CD4-positive, alpha-beta T cell treated with Interleukin-4 for 1 hour (primary cell): ENCODE measurements at places on chromosomes 2 and 18.

DNA sequence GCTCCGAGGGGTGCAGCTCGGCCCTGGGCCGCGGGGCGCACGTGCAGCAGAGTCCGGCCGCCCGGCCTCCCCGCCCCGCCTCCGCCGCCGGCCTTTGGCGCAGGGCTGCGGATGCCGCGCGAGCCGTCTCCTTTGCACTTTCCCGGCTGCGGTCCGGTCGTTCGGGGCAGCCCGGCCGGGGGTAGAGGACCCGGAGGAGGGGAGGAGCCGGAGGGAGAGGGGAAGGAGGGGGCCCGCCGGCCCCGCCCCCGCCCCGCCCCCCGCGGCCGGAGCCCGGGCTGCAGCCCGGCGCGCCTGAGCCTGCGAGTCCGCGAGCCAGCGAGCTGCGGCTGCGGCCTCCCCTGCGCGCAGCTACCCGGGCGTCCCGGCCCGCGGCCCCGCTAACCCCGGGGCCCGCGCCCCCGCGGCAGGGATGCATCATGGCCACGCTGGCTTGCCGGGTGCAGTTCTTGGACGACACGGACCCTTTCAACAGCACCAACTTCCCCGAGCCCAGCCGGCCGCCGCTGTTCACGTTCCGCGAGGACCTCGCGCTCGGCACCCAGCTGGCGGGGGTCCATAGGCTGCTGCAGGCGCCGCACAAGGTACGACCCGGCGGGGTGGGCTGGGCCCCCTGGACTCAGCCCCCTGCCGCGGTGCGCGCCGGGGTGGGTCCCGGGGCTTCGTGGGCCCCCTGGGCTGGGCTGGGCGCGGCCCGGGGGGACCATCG is at the start of gene FHOD3:
Gene FHOD3, plus strand, starts transcription at position 297 of the 709 bp plus-strand sequence. Its CDS starts 123 bp downstream, at position 420.
- DNase-seq: no peak

- DNase-seq: no peak
Measured at GRCh38 chr2:190627448-190628412, 21.2 kb upstream of the NAB1 start.

GRCh38 chr2:235811446-235812184 is 317.8 kb downstream of the AGAP1 start:
- no peak for DNase-seq

DNA sequence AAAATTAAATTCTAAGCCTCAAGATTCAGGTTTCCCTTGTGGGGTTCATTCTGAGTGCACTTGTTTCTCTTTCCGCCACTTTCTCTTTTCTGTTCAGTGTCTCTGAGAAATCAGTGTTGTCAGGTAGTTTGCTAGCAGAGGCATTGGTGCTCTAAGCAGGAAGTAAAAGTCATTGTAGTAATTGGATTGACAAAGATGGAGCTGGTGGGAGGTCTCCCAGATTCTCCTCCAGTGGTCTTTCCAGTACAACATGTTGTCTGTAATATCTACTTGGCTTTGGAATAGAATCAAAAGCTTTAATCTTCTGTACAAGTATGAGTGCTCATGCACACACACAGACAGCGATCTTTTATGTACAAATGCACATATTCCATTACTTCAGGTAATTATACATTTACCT is 135.6 kb downstream of the KLHL14 start:
- no peak for DNase-seq

DNA sequence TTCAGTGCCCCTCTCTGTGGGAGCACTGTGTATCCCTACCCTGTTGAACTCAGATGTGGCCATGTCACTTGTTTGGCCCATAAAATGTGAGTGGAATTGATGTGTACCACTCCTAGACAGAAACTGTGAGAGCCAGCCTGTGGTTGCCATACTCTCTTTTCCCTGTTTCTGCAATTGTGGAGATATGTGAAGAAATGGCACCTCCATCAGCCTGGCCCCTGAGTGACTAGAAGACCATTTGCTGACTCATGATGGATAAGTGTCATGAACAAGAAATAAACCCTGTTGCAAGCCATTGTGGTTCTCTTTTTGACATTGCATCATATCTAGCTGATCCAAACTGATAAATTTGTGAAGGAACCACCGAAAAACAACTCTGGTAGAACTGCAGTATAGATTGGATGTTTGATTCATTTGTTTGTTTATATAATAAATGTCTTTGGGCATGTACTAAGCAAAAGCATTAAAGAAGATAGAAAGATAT is 214.5 kb upstream of the FBXO11 start:
- DNase-seq: peak; percentile 24

DNA sequence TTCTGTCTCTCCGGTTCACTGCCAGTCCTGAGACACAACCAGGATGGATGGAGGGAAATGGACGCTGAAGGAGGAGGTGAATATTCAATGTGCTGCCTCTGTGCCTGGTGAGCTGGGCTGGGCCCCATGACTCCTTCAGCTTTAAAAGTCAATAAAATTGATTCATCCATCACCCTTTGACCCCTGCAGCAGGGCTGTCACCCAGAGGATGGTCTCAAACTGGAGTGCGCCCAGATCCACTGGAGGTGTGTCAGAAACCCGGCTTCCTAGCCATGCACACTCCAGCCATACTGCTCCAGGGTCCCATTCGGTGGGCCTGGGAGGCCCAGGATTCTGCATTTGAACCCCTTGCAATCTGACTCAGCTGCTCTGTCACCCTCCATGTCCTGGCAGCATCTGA is 94.1 kb upstream of the BOD1L2 start:
- DNase-seq: no peak

DNA sequence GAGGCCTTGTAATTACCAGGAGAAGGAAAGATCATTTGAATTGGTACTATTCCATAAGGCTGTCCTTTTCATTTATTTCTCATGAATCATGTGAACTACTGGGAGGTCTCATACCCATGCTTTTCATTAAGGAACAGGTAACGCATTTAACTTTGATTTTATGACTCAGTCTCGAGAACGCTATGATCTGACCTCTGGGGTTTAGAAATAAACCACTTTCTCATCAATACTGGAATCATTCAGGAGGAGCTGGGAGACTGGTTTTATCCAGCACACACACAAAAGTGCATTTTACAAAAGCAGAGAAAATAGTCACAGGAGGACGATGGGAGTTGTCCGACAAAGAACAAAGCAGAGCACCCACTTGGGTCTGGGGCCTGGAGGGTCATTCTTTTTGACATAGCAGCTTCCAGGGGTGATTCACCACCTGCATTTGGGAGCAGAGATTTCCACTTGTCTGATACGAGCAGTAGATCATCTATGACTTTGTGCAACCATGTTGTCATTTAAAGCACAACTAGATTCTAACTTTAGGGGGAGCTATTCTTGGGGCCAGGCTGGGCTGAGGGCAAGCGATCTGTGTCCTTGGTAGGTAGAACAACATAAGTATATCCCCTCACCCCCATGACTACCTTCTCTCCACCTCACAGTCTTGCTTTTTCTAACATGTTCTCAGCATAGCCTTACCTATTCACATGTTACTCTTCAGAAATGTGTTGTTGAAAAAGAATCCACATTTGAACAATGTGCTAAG is 95.9 kb upstream of the SCG2 start:
- DNase-seq: no peak

DNA sequence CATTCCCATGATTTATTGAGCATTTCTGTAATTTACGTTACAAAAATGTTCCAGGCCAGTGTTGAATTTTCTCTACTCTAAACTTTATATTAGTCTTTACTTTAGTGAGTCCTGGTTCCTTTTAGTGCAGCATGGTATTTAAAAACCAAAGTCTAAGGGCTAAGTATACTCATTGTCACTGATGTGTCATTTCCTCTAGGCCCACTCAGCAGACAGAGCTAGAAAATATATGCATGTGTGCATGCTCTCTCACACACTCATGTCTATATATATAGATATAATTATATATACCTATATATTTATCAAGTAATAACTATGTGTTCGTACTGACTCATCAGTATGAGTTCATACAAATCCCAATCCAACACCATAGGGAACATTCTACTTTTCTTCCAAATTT is 132.5 kb upstream of the SLC8A1 start:
- no peak for DNase-seq

- no peak for DNase-seq
Measured at GRCh38 chr18:52577795-52578194, 237.8 kb downstream of the DCC start.

GRCh38 chr18:58668897-58669296 is 2.4 kb upstream of the MALT1 start:
- no peak for DNase-seq

GRCh38 chr18:48138210-48138609 is 207.8 kb upstream of the SMAD2 start:
- no peak for DNase-seq

DNA sequence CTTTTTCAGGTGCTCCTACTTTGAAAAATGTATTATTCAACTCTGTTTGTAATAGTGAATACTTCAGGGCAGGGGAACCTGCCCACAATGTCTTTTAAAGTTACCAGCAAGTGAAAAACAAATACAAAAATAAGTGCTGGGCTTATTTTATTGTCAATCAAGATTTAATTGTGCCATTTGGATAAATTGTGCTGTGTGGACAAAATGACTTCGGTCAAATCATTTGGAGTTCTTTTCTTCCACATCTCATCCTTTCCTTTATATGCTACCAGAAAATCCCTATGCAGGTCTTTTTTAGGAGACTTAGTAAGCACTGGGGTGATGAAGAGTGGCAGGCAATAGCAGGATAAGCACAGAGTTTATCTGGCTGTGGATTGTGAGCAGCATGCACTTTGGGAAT is 63.9 kb downstream of the NYAP2 start:
- no peak for DNase-seq

GRCh38 chr2:14891546-14891945 is 259.0 kb downstream of the LRATD1 start:
- DNase-seq: no peak

DNA sequence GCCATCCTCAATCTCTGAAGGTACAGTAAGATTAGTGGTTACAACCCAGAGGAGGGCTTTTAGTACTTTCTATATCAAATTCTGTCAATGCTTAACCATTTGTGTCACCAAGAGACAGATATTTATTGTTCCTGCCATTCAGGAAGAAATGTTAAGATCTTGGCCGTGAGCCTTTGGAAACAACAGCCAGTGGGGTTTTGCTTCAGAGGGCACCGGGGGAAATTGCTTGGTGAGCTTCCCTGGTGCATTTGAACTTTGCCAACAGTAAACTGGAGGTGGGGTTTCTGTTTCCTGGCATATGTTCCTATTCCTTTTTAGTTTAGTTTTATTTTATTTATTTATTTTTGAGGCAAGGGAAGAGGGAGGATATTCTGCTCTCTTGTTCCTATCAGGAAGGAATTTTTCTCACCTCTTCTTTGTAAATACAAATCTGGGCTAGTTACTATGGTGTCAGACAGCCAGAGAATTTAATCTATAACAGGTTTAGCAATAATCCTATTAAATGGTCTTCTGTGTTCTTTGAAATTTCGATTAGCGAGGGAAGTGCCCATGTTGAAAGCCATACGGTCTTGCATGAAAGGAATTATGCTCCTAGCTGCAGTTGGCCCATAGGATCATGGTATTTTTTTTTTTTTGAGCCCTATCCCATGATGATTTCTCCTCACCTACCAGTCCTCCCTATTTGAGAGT is 95.7 kb downstream of the MAIP1 start:
- no peak for DNase-seq

DNA sequence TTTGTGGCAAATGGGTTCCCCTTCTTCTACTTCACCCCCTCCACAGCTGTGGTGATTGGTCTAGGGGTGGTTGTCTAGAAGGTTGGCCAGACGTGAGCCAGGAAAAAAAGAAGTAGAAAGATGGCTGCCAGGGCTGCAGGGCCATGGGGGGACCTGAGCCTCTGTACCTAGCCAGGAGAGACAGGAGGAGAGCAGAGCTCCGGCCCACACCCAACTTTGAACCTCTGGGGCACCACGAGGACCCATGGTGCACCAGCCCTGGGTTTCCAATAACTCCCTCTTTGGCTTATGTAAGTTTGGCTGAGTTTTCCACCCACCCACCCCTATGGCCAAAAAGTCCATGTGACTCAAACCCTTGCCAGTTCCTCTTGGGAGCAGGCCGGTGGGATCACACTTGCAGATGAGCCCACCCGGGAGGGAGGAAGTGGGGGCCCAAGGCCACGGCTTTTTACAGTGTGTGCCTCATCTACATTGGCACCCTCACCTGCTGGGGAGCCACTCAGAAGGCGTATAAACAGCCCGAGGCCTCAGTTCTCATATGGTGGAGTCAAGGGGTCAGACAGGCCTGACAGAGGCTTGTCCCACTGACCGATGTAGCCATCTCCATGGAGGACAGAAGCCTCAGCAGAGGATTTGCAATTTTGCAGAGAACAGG is 293.1 kb upstream of the HDAC4 start:
- DNase-seq: no peak

DNA sequence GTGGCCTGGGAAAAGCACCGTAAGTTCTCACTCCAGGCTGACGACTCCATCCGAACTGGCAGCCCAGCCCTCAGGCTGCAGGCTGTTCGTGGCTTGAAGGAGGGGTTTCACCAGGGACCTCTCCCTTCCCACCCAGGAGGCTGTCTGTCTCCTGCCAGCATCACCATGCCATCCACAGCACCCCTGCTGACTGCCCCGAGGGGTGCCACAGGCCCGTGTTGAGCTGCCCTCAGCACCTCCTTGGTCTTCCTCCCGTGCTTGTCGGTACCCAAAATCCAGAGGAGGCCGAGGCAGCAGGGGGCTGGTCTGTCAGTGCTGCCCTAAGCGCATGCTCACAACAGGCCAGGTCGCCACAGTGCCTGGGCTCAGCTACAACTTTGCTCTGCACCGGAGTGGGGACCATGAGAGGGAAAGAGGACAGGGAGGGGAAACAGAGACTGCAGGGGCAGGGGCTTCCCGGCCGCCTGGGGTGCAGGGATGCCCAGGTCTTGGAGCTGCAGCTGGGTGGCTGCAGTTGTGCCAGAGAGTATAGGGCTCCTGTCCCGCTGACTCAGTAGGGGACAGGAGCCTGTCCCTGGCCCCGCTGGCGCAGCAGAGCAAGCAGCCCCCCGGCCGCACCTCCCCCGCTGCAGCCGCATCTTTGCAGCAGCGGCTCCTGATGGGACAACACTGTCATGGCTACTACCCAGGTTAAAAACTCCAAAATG is 963.7 kb upstream of the CRIM1 start:
- DNase-seq: no peak

DNA sequence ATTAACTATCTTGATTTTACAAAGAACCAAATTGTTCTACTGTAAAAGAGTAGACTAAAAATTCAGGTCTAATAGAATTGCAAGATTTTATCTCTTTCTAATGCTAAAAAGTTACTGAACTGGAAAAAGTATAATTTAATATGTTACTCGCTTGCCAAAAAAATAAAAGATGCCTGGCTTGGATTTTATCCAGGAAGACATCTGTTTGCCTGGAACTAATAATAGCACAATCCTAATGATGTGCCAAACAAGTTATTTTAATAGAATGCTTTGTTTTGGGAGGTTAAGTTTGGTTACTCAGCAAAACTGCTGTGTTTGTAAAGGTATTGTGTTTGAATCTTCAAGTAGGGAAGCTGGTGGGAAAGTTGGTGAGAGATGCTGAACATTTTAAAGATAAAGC is 19.4 kb upstream of the ZSWIM2 start:
- no peak for DNase-seq

DNA sequence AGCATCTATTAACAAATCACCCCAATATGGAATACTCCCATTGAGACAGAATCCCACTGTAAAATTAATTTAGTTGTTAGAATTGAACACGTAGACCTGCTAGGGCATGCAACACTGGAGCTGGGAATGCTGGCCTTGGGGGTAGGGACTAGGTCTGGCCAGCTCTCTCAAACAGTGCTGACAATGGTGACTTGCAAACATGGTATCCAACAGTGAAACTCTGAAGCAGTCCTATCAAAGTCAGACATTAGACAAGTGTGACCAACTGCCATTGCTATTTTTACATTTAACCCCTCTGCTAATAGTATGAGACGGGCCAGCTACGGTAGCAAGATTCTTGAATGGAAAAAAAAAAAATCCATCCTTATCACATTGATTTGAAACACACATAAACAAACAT is 7.2 kb downstream of the E2F6 start:
- no peak for DNase-seq

GRCh38 chr2:235710933-235711332 is 217.1 kb downstream of the AGAP1 start:
- DNase-seq: no peak

GRCh38 chr18:76232010-76232409 is 263.0 kb downstream of the ZNF516 start:
- DNase-seq: no peak
